ENCODE measurements at places on chromosomes 7 and 10.
A peak's percentile ranks its signal among the peaks of the same experiment; 100 is the strongest.

DNA sequence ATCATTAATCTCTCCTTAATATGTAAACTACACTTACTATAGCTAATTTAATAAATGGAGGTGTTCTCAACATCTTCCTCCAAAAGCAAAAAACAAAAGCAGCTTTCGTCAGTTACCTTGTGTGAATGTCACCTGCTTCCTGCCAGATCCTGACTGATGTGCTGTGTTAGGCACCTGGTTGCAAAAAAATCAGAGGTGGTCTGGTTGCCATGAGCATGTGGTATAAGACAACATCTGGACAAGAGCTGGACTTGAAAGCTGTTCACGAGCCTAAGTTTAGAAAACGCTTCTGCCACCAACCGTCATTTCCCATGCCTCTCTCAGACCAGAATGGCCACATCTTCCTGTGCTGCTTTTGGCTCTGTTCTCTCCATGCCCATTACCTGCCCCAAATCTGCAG is 42.0 kb upstream of the GGCT start:
- no peak for DNase-seq

DNA sequence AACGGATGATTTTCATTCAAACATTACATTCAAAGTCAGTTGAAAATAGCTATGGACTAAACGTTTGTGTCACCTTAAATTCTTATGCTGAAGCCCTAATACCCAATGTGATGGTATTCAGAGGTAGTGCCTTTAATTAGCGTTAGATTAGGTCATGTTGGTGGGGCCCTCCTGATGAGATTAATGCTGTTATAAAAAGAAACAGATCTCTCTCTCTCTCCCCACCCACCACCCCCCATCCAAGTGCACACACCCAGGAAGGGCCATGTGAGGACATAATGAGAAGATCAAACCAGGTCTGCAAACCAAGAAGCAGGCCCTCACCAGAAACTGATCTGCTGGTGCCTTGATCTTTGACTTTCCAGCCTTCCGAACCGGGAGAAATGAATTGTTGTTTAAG is 44.2 kb downstream of the ZNF438 start:
- DNase-seq = no peak

DNA sequence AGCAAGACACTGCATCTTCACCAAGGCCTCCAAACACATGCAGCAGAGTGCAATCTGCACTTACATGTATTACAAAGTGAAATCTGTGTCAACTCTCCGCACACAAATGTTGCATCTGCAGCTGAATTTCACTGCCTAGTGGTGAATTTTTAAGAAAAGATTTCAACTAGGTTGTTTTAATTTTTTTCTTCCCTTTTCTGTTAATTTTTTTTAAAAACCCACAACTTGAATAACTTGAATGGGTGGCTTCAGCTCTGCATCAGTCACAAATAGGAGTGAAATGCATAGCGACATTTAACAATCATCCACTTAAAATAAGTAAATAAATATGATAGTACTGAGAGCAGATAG is 5.9 kb downstream of the HOXA13 start:
- DNase-seq = no peak

DNA sequence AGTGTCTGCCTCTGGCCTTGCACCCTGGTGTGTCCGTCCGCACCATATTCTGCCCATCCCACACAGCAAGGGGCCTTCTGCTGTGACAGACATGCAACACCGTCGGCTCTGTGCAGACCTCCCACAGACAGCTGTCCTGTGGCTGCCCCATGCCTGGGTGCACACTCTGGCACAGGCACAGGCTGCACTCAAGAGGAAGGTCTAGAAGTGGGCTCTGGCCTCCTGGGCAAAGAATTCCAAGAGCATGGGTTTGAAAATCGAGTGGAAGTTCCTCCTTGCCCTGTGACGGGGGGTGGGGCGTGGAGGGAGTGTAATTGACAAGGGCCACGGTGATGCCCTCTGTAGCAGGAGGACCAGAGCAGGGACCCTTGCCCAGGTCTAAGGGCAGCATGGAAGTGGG is 4.3 kb upstream of the LOXL4 start:
- DNase-seq = no peak

DNA sequence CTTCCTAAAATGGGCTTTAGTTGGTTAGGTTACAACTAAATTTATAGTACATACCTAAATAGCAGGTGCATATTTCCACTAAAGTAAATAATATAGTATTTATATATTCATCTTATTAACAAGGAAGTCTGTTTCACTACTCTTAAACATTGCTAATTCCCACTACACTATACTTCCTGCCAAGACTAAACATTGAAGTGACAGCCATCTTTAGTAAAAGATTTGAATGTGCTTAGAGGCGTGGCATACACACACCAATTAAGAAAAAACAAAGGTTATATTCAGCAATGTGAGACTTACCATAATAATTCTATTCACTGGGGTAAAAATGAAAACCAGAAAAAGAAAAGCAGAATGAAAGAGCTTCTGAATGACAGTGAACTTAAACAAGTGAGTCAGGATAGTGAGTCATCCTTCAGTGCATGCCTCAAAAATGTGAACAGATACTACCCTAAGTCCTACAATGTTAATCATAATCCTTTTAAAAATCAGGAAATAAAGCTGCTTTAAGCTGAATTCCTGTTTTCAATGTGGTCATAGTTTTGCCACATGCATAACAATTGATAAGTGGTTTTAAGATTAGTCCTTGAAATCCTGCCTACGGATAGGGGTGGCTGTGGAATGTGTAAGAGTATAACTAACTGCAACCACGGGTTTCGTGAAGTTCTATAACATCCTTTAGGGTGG is 59.4 kb downstream of the USP6NL start:
- no peak for DNase-seq

DNA sequence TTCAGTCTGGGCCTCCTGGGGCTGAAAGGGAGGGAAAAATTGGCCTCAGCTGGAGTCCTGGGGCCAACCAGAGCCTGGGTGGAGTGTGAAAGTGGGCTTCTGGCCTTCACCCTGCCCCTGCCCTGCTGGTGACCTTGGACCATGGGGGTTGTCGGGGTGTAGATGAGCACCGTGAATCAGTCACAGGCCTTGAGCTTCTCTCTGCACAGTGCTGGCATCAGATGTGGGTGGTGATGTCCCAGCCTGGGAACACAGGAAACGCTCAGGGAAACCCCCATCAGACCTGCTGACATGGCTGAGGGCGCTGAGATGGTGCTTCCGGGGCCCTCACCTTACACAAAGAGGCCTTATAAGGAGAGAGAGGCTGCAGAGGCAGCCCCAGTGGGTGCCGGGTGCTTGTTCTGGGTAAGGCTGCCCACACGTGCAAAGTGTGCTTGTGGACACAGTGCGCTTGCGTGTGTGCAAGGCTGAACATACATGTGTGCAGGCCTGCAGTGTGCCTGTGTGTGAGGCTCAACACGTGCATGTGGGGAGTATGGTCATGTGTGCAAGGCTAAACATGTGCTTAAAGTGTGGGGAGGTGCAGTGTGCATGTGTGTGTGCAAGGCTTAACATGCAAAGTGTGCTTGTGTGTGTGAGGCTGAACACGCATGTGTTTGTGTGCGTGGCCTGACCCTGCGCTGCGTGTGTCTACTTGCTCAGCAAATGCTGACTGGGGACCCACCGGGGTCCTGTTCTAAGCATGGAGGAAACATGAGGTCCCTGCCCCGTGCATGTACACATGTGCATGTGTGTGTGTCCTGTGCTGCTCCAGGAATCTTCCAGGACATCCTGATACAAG is 6.5 kb downstream of the ARPC1B start:
- DNase-seq = no peak

DNA sequence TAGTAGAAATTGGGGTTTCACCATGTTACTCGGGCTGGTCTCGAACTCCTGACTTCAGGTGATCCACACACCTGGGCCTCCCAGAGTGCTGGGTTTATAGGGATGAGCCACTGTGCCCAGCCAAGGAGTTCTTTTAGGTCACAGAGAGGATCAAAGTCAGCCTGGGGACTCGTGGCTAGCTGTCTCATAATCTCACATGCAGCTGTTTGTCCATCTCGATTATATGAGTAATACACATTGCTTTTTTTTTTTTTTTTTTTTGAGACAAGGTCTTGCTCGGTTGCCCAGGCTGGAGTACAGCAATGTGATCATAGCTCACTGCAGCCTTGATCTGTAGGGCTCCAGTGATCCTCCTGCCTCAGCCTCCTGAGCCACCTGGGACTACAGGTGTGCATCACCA is 2.2 kb downstream of the IFT22 start:
- DNase-seq = no peak

- DNase-seq = peak; percentile 85
Measured at GRCh38 chr7:126501617-126502016, 751.1 kb downstream of the GRM8 start.

DNA sequence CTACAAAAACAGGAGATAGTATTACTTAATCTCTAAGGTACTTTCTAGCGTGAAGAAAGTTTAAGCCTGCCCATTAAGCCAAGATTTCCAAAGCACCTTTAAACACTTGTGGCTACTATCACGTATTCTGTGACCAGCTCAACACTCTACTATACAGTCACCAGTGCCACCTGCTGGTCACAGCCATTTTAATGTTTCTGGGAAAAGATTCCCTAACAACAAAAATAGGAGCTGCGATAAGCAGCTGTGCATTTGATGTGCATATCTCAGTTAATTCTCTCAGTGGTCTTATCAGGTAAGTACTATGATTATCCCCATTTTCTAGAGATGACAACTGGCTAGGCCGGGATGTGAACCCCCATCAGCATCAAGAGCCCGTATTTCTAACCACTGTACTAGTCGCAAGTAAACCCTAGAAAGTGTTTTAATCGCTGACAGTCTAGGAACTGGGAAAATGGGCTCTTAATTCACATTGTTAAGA is 860 bp downstream of the SEC31B start:
- peak; percentile 74 for DNase-seq
